T-cell (primary cell): ENCODE measurements at places on chromosomes 2 and 18. TPM values are rescaled to one million over a fixed set of nuclear protein-coding genes. Genes with fewer than 3 reads are reported as not detected.
A peak's percentile ranks its signal among the peaks of the same experiment; 100 is the strongest.

DNA sequence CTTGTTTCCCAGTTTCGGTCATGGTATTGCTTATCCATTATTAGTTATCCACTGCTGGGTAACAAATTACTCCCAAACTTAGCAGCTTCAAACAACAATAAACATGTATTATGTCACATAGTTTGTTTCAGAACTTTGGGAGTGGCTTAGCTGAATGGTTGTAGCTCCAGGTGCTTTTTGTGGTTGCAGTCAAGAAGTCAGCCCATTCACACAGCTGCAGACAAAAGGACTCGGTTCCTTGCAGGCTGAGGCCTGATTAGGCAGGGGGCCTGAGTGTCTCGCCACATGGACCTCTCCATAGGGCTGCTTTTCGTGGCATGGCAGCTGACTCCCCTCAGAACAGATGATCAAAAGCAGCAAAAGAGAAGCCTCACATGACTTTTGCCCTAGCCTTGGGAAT is 58.2 kb upstream of the ITGA4 start:
- no peak overlapping the region for H3K27ac ChIP-seq
- DNase-seq: no peak
- no peak overlapping the region for H3K4me3 ChIP-seq
- H3K27me3 ChIP-seq: no peaks in the 10 kb centered on the region
- H3K4me1 ChIP-seq: peaks cover 15% of the 10 kb centered on the region
- H3K36me3 ChIP-seq: no peaks in the 10 kb centered on the region

Gene IL36B
- total RNA-seq: not detected

DNA sequence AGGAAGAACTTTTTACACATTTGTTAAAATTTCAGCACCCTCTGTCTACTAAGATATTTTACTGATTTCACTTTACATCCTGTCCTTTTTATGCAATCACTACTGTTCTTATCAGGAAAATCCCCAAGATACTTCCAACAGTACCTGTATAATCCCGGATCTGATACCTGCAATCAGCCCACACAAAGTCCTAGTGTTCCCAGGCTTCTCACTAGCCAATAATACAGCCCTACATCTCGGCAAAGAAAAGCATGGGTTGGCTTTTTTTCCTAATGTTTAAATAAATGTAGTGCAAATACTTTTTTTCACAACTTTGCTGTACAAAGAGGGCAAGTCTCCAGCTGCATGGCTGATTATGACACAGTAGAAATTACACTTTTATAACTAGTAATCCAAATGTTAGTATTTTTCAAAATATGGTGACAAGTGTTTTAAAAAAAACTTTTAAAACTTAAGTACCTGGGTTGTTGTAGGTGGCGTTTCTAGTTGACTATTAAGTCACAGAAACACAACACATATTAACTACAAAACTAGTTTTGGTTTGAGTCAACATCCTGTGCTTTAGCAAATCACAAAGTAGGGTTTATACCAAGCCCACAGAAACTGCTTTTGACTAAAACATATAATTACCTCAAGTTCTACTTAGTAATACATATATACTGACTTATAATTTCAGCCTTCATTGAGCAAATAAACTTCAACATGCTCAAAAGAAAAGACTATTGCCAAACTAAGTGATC is 19.5 kb downstream of the CNOT11 start:
- H3K27ac ChIP-seq: peak overlapping the region; percentile 42
- H3K4me3 ChIP-seq: no peak overlapping the region
- peaks cover 9% of the 10 kb centered on the region for H3K4me1 ChIP-seq
- H3K27me3 ChIP-seq: no peaks in the 10 kb centered on the region
- H3K36me3 ChIP-seq: peaks cover 17% of the 10 kb centered on the region

DNA sequence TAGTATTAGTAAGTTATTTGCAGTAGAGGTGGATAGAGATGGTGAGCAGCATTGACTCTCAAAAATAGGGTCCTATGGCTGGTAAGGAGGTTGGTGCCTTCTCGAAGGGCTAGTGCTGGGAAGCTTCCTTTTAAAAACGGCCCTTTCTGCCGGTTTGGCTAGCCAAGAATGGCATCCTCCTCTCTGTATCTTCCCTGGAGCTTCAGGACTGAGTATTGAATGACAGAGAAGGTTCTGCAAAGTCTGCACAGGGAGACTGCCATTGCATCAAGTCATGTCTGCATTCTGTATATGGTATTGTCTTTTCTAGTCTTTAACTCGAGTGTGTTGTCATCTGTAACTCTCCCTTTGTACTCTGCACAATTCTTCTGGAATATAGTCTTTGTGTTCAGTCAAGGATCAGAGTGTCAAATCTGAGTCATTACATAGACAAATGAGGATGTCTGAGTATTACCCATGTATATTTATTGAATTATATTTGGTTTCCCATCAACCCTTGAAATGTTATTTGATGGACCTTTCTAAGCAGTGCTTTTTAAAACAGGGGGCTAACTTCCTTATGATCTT is 1.1 kb downstream of the LDLRAD4 start:
- H3K4me3 ChIP-seq: peak overlapping the region; percentile 65
- no peak overlapping the region for H3K27ac ChIP-seq
- no peaks in the 10 kb centered on the region for H3K27me3 ChIP-seq
- H3K36me3 ChIP-seq: no peaks in the 10 kb centered on the region
- H3K4me1 ChIP-seq: peaks cover 37% of the 10 kb centered on the region

GRCh38 chr18:78727877-78728783 is 251.5 kb upstream of the SALL3 start:
- H3K27ac ChIP-seq: no peak overlapping the region
- peaks cover 2% of the 10 kb centered on the region for H3K27me3 ChIP-seq
- no peaks in the 10 kb centered on the region for H3K4me1 ChIP-seq
- no peaks in the 10 kb centered on the region for H3K36me3 ChIP-seq

GRCh38 chr2:236117861-236118269 is 50.3 kb downstream of the GBX2 start:
- H3K4me3 ChIP-seq: no peak overlapping the region
- no peak for DNase-seq
